ENCODE measurements at places on chromosomes 3 and 15.

GRCh38 chr3:38274864-38275649 is 7.0 kb upstream of the SLC22A14 start:
- no peak for DNase-seq

- DNase-seq = peak; percentile 27
These were observed 24.3 kb downstream of the FILIP1L start for GRCh38 chr3:100089812-100090668.

GRCh38 chr15:85499371-85499887 is 119.0 kb downstream of the AKAP13 start:
- no peak for DNase-seq

GRCh38 chr15:50057905-50058639 is 61.0 kb downstream of the ATP8B4 start:
- DNase-seq = no peak

All from AG04450 (cell line).